ENCODE measurements at places on chromosomes 3 and 15.
A peak's percentile ranks its signal among the peaks of the same experiment; 100 is the strongest.

DNA sequence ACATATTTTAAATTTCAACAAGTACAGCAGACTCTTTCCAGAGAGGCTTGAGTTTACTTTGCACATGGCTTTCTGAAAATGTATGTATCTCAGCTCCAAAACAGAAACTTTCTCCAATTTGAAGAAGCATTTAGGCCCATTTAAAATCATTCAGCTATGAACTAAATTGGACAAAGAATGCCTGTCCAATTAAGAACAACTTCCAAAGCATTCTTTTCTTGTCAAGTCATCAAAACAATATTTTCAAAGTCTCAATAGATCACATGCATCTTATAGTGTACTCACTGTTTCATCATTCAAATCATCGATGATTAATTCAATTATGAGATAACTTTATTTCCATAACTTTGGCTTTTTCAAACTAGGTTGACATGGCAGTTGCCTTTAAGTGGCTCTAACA, 95.2 kb downstream of the KBTBD8 start:
- no peak for DNase-seq

DNA sequence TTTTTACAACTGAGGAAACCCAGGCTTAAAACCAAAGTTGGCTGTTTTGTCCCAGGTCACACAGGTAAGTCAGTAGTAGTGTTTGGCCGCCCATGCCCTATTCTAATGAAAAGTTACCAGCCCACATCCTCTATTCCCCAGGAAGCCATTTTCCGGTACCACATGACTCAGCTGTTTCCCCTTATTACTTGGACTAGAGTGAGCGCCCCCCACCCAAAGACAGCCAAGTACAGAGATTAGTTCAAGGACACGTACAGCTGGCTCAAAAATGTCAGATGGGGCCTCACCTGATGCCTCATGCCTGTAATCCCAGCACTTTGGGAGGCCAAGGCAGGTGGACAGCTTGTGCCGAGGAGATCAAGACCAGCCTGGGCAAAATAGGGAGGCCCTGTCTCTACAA, 8.5 kb upstream of the KLHL6 start:
- DNase-seq = peak; percentile 61

GRCh38 chr15:61724251-61724939, 335.9 kb downstream of the VPS13C start:
- no peak for DNase-seq

- peak; percentile 5 for DNase-seq
These were observed 27.2 kb downstream of the INTS14 start for GRCh38 chr15:65583701-65584100.

GRCh38 chr15:25838191-25838870, 24.8 kb downstream of the ATP10A start:
- no peak for DNase-seq

DNA sequence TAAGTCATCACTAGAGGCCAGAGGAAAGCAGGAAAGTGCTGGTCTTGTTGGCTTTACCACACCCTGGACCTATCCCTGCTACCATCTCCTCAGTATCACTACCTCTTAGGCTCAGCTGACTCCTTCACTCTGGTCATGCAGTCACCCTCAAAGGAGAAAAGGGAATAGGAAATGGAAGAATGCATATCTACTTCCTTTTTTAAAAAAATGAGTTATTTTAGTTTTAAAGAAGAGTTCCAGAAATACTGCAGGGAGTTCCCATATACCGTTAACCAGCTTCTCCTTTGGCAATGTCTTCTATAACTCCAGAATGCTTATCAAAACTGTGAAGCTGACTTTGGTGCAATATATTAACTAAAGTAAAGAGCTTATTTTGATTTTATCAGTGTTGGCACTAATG, 688.6 kb downstream of the DIPK2A start:
- DNase-seq = no peak

DNA sequence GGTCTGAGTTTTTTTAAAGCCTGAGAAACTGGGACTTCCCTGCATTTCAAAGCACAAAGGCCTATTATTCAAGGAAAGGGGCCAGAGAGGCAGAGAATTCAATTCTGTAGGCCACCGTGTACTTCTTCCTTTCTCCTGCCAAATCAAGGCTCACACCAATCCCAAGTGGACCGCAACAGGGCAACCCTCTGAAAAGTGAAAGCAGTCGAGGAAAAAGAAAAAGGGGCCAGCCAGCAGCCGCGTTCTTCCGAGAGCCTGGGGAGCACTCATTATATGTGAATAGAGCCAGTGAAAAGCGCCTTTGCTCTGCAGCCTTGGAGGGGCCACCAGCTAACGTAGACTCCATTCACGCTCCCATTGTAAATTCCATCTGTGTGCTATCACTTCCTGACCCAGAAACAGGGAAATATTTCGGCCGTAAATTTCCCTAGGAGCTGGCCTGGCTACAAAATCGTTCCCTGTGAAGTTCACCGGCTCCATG, 45.9 kb upstream of the THUMPD3 start:
- DNase-seq = no peak

- no peak for DNase-seq
These were observed 212.4 kb downstream of the OPA1 start for GRCh38 chr3:193805448-193805847.
